CD4-positive, alpha-beta T cell (primary cell): ENCODE measurements at places on chromosomes 16 and 17. TPM values are rescaled to one million over a fixed set of nuclear protein-coding genes. Genes with fewer than 3 reads are reported as not detected.

- H3K27ac ChIP-seq: no peak overlapping the region
- H3K4me1 ChIP-seq: no peaks in the 10 kb centered on the region
- no peak overlapping the region for H3K4me3 ChIP-seq
- DNase-seq: no peak
- no peaks in the 10 kb centered on the region for H3K27me3 ChIP-seq
- no peaks in the 10 kb centered on the region for H3K36me3 ChIP-seq
Observed at GRCh38 chr17:27269974-27270373, 23.9 kb upstream of the WSB1 start.

GRCh38 chr16:1026057-1026783 lies 44.6 kb downstream of the SOX8 start:
- no peak overlapping the region for H3K27ac ChIP-seq
- DNase-seq: no peak
- no peaks in the 10 kb centered on the region for H3K27me3 ChIP-seq
- H3K4me3 ChIP-seq: no peak overlapping the region
- H3K4me1 ChIP-seq: no peaks in the 10 kb centered on the region

DNA sequence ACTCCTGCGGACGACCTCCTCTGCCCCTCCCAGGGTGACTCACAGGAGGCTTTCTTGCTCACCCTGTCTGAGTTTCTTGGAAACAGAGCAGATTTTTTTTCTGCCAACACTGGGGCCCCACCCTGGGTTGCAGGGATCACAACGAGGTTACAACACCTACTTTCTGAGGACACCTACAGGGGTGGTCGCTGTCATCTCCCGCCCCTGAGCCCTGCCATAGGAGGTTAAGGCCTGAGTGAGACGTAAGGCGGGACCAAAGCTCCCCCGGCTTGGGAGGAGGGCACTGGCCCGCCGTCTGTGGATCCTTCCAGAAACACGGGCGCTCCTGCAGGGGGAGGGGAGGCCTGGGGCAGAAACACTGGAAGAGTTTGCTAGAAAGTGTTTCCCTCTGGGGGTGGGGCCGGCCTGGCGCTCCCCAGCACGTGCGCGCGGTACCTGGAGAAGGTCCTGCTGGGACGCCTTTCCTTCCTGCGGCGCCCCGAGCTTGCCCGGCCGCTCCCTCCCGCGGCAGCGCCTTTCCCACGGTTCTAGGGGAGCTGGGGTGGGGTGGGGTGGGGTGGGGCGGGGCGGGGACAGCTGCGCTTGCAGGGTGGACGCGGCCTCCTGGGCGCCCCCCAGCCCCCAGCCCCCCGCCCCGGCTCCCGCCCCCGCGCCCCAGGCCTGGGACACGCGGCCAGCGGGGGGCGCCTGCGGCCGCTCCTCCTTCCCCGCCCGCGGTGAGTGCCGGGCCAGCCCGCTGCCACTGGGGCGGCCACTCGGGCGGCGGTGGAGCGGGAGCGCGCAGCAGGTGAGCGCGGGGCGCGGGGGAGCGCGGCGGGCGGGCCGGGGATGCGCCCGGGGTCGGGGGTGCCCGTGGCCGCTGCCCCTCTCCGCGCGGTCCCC lies 20.7 kb upstream of the ADCY7 start:
- no peaks in the 10 kb centered on the region for H3K36me3 ChIP-seq
- H3K27ac ChIP-seq: no peak overlapping the region
- no peaks in the 10 kb centered on the region for H3K27me3 ChIP-seq
- H3K4me1 ChIP-seq: peaks cover 21% of the 10 kb centered on the region
- peak; percentile 42 for DNase-seq

GRCh38 chr17:33055171-33055611 lies 63.5 kb downstream of the SPACA3 start:
- H3K4me1 ChIP-seq: no peaks in the 10 kb centered on the region
- DNase-seq: no peak
- H3K36me3 ChIP-seq: no peaks in the 10 kb centered on the region

GRCh38 chr17:78128551-78129350 lies at the start of gene TMC6:
TSS of gene TMC6 (minus strand) at chr17:78128755. CDS start at chr17:78126832, 1,923 bp downstream.
- H3K27me3 ChIP-seq: no peaks in the 10 kb centered on the region
- peak; percentile 73 for DNase-seq
- H3K4me1 ChIP-seq: peaks cover 76% of the 10 kb centered on the region
- peak within 1 kb of the TSS; percentile 75 for H3K27ac ChIP-seq

DNA sequence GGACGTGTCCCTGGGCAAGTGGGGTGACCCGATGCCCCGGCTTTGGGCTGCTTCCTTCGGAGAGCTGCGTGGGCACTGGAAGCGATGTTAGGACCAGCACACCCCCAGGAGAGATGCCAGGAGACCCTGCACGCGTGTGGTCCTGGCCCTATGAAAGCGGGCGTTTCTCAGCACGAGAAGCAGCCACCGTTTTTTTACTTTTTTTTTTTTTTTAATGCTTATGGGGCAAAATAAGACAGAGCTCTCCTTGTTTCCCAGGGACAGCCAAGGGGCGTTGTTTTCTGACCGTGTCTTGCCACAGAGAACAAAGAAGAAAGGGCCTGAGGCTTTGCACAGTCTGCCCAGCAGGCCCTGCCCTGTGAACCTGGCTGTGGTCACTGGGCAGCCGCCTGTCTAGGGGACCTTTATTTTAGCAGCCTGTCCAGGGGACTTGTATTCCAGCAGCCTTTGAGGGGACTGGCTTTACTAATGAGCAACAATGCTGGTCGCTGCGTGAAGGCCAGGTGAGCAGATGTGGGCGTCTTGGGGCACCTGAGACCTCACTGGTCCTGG lies 996 bp downstream of the SLC25A10 start:
- no peak for DNase-seq
- H3K4me1 ChIP-seq: peaks cover 31% of the 10 kb centered on the region

- no peaks in the 10 kb centered on the region for H3K27me3 ChIP-seq
- H3K36me3 ChIP-seq: no peaks in the 10 kb centered on the region
- H3K27ac ChIP-seq: no peak overlapping the region
- DNase-seq: no peak
Observed at GRCh38 chr17:10126616-10127501, 71.5 kb downstream of the GAS7 start.

DNA sequence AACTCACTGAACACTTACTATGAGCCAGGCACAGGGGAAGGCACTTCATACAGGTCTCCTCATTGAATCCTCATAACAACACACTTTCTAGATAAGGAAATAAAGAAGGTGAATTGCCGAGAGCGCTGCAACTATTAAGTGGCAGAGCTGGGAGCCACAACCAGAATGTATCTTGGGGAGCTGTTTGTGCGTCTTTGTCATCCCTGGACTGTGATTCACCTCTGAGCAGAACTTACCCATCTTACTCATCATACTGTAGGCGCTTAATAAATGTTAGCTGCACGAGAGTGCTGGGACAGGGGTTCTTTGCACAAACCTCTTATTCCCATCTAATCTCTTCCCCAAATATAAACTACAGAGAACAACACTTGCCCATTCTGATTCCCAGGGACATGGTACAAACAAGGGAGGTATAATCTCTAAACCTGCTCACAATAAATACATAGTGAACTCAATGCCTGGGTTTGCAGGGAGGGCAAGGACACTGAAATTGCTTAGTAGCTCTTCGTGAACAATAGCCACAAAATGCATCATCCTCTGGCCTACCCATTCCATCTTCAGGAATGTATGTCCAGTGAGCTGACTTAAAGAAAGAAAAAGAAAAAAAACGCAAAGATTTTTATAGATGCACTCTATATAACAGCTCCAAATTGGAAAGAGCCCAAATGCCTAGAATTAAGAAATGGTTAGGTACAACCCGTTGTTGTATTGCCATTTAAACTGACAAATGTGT lies 43.0 kb downstream of the MYO18A start:
- no peaks in the 10 kb centered on the region for H3K27me3 ChIP-seq
- H3K36me3 ChIP-seq: peaks cover 31% of the 10 kb centered on the region
- DNase-seq: peak; percentile 29
- H3K4me3 ChIP-seq: no peak overlapping the region
- H3K4me1 ChIP-seq: peaks cover 88% of the 10 kb centered on the region
- H3K27ac ChIP-seq: peak overlapping the region; percentile 82

DNA sequence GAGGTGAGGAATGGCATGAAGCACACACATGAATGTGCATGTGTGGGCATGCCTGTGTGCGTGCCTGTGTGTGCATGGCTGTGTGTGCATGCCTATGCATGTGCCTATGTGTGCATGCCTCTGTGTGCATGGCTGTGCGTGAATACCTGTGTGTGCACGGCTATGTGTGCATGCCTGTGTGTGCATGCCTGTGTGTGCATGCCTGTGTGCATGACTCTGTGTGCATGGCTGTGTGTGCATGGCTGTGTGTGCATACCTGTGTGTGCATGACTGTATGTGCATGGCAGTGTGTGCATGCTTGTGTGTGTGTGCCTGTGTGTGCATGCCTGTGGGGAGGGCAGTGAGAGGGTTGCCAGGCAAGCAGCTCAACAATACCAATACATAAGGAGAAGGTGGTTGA lies 276.5 kb upstream of the ERCC4 start:
- no peaks in the 10 kb centered on the region for H3K4me1 ChIP-seq
- H3K36me3 ChIP-seq: no peaks in the 10 kb centered on the region
- peaks cover 2% of the 10 kb centered on the region for H3K27me3 ChIP-seq

- H3K4me1 ChIP-seq: no peaks in the 10 kb centered on the region
- DNase-seq: no peak
- H3K36me3 ChIP-seq: peaks cover 55% of the 10 kb centered on the region
- H3K27me3 ChIP-seq: no peaks in the 10 kb centered on the region
- no peak overlapping the region for H3K27ac ChIP-seq
- no peak overlapping the region for H3K4me3 ChIP-seq
Observed at GRCh38 chr17:75019146-75019545, 6.7 kb downstream of the MRPL58 start.

DNA sequence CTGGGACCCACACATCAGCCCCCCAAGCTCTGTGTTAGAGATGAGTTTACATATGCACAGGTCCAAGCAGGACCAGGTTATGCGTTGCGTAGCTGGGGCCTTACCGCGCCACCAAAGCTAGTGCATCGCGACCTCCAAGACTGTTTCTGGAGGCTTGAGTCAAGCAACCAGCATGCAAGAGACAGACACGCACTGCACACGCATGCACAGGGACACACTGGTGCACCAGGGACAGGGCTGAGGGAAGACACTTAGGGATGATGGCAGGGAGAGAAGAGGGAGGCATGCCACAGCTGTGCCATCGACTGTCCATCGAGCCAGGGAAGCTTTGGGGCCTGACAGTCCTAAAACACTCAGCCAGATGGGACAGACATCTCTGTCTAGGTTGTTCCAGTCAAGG lies 72.8 kb downstream of the MYH11 start:
- no peaks in the 10 kb centered on the region for H3K4me1 ChIP-seq
- H3K27ac ChIP-seq: no peak overlapping the region
- H3K36me3 ChIP-seq: no peaks in the 10 kb centered on the region
- no peak for DNase-seq

- peaks cover 5% of the 10 kb centered on the region for H3K4me1 ChIP-seq
- H3K36me3 ChIP-seq: peaks cover 27% of the 10 kb centered on the region
- DNase-seq: no peak
- H3K27me3 ChIP-seq: no peaks in the 10 kb centered on the region
- H3K4me3 ChIP-seq: no peak overlapping the region
Observed at GRCh38 chr17:19654896-19655295, 6.3 kb downstream of the ALDH3A2 start.

GRCh38 chr17:1939981-1940809 lies 84.9 kb downstream of the RTN4RL1 start:
- no peaks in the 10 kb centered on the region for H3K36me3 ChIP-seq
- H3K4me3 ChIP-seq: no peak overlapping the region
- no peak for DNase-seq
- H3K27me3 ChIP-seq: no peaks in the 10 kb centered on the region
- no peak overlapping the region for H3K27ac ChIP-seq

DNA sequence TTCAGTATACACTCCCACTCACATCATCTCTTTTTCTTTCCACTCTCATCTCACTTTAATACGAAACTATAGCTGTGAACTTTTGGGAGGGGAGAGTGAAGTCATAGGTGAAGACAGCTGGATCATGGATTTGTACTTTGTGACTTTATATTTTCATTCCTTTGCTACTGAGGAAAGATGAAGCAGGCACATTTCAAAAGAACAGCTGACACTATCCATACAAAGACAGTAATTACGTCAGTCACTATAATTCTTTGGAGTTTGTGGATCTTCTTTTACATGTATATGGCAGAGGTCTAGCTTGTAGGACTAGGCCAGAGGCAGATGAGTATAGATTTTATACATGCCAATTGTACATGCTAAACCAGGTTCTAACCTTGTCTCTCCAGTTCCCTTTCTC lies 346.3 kb downstream of the BCAS3 start:
- no peak overlapping the region for H3K27ac ChIP-seq
- H3K4me3 ChIP-seq: no peak overlapping the region
- H3K27me3 ChIP-seq: no peaks in the 10 kb centered on the region
- H3K36me3 ChIP-seq: no peaks in the 10 kb centered on the region
- no peak for DNase-seq

- H3K27ac ChIP-seq: no peak overlapping the region
- DNase-seq: no peak
- no peaks in the 10 kb centered on the region for H3K36me3 ChIP-seq
- no peaks in the 10 kb centered on the region for H3K27me3 ChIP-seq
- no peak overlapping the region for H3K4me3 ChIP-seq
Observed at GRCh38 chr17:52079496-52079895, 79.0 kb downstream of the CA10 start.

DNA sequence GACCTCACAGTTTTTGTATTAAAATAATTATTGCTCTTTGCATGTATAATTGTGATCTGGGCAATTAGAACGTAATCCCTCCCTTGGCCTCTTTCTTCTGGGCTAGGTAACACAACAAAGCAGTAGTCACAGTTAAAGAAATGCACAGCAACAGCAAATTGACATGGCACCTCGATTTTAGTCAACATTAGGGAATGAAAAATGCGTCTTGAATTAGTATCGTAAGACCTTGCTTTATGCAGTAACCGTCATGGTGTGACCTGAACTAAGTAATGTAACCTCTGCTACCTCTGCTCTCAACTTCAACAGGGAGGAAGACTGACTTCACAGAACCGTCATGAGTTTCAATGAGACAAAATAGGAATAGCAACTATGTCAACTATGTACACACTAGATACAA lies 265.4 kb upstream of the MAF start:
- peaks cover 4% of the 10 kb centered on the region for H3K27me3 ChIP-seq
- no peak overlapping the region for H3K4me3 ChIP-seq
- H3K36me3 ChIP-seq: no peaks in the 10 kb centered on the region
- DNase-seq: no peak

GRCh38 chr17:58969612-58970011 lies 137.1 kb downstream of the TRIM37 start:
- H3K27ac ChIP-seq: no peak overlapping the region
- no peak for DNase-seq
- H3K4me1 ChIP-seq: no peaks in the 10 kb centered on the region
- no peaks in the 10 kb centered on the region for H3K36me3 ChIP-seq

RPGRIP1L gene
- 2.4 TPM for total RNA-seq

ATP2A1 gene
- 0.77 TPM for total RNA-seq

ZFP1 gene
- total RNA-seq: 6.2 TPM

RNF222 gene
- total RNA-seq: 1.2 TPM

SMIM36 gene
- total RNA-seq: not detected

MT1M gene
- not detected for total RNA-seq

HOXB6 gene
- total RNA-seq: not detected

GJC1 gene
- total RNA-seq: not detected

SLC12A3 gene
- not detected for total RNA-seq
